ENCODE measurements at places on chromosomes 6 and 20.

- DNase-seq = no peak
These were observed 32.1 kb downstream of the BEND3 start for GRCh38 chr6:107083047-107083768.

DNA sequence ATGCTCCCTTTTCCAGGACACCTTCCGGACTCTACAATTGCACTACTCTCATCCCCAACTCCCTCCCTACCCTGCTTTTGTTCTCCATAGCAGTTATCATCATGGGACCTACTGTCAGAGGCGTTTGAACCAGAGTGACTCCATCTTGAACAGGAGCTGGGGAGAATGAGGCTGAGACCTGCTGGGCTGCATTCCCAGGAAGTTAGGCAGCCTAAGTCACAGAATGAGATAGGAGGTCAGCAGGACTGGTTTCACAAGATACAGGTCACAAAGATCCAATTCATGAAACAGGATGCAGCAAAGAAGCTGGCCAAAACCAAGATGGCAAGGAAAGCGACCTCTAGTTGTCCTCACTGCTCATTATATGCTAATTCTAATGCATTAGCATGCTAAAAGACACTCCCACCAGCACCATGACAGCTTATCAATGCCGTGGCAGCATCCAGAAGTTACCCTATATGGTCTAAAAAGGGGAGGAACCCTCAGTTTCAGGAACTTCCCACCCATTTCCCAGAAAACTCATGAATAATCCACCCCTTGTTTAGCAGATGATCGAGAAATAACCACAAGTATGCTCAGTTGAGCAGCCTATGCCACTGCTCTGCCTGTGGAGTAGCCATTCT is 15.6 kb downstream of the SLC13A3 start:
- DNase-seq = no peak

DNA sequence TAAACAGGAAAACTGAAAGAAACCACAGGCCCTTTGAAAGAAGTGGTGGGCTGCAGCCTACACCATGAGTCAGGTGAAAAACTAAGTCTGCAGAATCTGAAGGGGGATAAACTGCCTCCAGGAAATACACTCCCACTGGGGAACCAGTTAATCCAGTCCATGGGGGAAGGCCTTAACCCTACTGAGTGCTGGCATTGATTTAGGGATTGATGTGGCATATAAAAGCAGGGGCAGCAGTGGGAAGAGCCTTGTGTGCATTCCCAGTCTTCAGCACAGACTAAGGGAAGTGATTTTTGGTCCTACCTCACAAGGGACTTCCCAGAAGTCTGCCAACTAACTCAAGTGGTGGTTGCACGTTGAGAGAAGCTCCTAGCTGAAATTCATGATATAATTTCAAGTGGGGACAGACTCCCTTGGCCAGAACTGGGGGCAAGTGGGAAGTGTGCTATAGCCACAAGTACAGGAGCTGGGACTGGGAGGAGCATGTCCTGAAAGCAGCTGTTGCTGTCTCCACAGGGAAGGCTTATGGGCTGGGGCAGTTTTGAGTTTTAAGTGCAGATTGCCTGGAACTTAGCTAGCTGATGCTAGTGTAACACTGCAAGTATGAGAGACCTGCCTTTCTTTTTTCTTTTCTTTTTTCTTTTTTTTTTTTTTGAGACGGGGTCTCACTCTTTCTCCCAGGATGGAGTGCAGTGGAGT is 31.2 kb downstream of the CITED2 start:
- no peak for DNase-seq

DNA sequence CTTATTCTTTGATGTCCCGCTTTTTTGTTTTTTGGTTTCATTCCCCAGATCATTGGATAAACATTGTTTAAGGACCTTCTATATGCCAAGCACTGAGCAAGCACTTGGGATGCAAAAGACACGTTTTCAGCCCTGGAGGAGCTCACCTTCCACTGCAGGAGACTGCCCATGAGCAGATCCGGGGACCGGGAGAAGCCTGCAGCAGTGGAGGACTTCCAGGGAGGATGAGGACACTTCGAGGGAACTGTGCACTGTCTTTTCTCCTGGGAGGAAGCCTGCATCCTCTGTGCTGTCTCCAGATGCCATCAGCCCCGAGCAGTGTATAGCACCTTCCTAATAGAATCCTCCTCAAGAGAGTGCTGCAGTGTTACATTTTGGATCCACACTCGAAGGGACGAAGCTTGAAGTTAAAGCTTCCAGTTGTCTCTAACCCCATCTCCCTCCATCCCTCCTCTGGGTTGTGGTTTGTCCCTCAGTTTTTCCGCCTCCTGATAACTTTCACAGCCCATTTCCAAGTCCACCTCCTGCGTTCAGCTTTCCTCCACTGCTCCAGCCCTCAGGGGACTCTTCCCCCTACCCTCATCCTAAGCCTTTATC is 5.8 kb upstream of the KCNG1 start:
- no peak for DNase-seq

DNA sequence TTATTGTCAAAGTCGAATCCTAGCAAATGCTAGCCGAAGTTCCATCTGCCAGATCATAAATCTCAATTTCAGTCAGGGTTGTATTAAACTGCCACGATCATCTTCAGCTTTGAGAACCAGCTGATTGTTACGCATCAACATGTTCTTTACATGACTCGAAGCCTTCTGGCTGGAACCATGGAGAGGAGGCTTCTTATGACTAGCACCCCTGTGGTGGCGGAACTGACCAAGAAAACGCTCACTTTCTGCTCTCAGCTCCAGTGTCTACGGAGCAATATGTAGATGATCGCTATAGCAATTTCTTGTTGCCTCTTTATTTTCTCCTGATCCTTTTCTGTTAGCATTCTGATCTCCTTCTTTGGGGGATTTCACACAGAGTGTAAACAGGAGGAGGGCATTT is 479.4 kb upstream of the SLC35B3 start:
- no peak for DNase-seq

GRCh38 chr6:140438346-140438735 is 1063.9 kb upstream of the CITED2 start:
- no peak for DNase-seq

GRCh38 chr6:154815938-154816820 is 83.0 kb downstream of the SCAF8 start:
- DNase-seq = no peak

- no peak for DNase-seq
These were observed 655.9 kb upstream of the EYS start for GRCh38 chr6:66362888-66363287.

Measured in CD4-positive, alpha-beta T cell treated with Interleukin-10 for 1 hour (primary cell).